ENCODE measurements at places on chromosomes 12 and 14.
A peak's percentile ranks its signal among the peaks of the same experiment; 100 is the strongest.

GRCh38 chr12:62776997-62777396 lies 158.0 kb downstream of the PPM1H start:
- no peak for DNase-seq

DNA sequence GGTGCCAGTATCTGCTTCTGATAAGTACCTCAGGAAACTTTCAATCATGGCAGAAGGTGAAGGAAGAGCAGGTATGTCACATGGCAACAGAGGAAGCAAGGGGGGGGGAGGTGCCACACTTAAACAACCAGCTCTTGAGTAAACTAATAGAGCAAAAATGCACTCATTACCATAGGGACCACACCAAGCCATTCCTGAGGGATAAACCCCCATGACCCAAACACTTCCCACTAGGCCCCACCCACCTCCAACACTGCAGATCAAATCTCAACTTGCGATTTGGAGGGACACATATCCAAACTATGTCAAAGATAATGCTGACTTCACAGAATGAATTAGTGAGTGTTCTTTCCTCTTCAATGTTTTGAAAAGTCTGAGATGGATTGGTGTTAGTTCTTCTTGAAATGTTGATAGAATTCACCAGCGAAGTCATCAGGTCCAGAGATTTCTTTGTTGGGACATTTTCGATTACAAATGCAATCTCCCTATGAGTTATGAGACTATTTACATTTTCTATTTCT lies 16.6 kb downstream of the TFCP2 start:
- DNase-seq, result no peak

DNA sequence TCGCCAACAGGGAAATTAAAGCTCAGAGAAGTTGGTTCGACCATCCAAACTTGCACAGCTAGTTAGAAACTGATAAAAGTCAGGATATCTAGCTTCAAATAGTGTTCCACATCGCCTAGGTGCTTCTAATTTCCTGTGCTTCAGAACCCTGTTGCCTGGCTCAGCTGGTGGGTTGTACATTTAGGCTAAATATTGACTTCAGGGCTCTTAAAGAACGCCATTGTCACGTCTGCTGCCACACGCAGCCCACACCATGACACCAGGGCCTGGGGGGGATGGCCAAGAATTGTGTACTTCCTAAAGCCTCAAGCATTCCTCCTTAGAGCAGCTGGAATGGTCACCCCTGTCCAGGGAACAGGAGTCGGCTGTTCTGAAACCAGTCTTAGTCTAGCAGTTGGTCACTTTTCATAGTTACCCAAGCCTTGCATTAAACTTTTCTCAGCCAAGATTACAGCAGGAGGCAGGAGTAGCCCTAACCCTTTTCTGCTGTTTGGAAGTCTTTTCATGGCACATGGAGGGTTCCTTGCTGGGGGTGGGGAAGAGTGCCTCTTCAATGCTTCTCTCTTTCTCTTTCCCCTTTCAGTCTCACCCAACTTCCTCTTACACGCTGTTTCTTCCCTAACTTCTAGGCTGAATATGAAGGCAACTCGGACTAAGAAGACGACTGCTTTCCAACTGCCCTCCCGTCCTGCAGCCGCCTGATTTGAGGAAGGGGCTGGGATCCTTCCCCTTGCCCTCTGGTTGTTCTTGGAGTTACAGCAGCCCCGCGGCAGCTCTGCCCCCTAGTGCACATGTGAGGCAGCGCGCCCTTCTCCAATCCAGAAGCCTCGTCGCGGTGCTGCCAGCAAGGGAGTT lies 17.1 kb downstream of the FOS start:
- DNase-seq, result peak; percentile 85

DNA sequence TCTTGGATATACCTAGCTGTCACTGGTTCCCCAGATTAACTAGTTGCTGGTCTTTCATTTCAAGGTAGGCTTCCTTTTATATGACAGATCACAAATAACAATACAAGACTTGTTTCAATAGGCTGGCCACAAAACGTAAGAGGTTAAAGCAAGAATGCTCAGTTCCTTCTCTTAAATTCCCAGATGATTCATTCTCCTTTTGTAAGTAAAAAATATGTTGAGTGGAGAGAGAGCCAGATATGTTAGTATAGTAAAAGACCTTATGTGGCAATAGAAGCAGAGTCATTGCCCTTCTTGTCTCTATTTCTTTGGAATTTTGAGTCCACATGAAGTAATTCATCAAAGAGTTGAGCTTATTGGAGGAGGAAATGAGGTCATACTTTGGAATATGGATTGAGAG lies 939.0 kb upstream of the ATXN7L3B start:
- DNase-seq, result no peak

DNA sequence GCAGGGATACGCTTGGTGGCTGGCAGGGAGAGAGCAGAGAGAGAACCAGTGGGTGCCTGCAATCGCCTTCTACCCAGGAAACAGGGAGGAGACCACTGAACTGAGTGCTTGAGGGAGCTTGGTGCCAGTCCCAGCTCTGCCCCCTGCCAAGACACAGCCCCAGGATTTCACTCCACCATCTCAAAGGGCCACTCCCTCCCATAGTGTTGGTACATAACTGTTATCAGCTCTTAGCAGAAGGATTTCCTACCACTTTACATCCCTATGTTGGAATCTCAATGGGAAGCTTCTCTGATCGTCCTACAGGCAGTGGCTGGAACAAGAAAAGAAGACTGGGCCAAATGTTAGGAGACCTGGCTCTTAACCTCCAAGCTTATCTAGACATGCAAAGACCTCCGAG lies 157.4 kb upstream of the FOXN3 start:
- no peak for DNase-seq
